ENCODE measurements at places on chromosomes 16 and 17. TPM values are rescaled to one million over a fixed set of nuclear protein-coding genes. Genes with fewer than 3 reads are reported as not detected.
A peak's percentile ranks its signal among the peaks of the same experiment; 100 is the strongest.

- peak overlapping the region; percentile 3 for H3K4me3 ChIP-seq
- peaks cover 31% of the 10 kb centered on the region for H3K4me1 ChIP-seq
- H3K27me3 ChIP-seq: no peaks in the 10 kb centered on the region
Observed at GRCh38 chr17:2101448-2102257, 46.8 kb downstream of the HIC1 start.

- no peak overlapping the region for H3K4me3 ChIP-seq
- H3K36me3 ChIP-seq: no peaks in the 10 kb centered on the region
- no peaks in the 10 kb centered on the region for H3K27me3 ChIP-seq
- H3K4me1 ChIP-seq: peaks cover 41% of the 10 kb centered on the region
Observed at GRCh38 chr17:51434434-51435170, 174.3 kb downstream of the UTP18 start.

DNA sequence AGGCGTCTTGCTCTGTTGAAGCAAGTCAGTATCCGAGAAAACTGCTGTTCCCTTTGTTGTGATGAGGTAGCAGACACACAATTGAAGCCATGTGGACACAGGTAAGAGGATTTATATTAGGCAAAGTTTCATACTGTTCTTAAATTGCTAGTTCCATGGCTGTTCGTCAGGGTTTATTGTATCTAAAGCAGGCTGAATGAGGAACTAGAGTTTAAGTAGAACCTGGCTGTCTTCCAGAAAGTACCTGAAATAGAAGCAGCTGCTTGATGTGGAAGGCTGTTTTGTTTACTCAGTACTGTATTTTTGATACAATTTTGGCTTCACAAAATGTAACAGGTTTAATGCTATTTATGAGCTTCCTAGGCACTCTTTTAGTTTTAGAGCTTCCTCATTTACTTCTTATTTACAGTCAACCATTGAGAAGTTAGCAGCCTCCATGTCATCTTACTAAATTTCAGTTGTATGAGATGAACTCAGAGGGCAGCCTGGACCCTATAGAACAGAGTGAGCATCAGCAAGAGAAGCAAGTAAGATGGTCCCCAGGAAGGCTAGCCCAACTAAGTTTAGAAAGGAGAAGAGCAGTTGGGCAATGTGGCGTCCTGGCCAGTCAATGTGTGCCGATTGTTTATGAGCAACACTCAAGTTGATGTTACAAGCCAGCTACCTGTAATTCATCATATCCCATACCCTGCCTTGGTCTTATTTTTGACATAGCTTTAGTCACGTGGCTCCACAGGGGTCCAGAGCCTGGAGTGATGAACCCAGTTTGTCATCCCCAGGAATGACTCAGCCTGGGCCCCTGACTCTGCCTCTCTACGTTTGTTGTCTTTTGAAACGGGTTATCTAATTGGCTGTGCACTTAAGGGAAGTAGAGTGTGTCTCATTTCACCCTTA is 9.7 kb upstream of the ARL2BP start:
- DNase-seq: peak; percentile 71
- peak overlapping the region; percentile 97 for H3K27ac ChIP-seq
- peaks cover 21% of the 10 kb centered on the region for H3K4me1 ChIP-seq

The RSAD1 gene
- 34.0 TPM for total RNA-seq
